Cardiac fibroblast (primary cell): ENCODE measurements at places on chromosomes 3 and 15.

DNA sequence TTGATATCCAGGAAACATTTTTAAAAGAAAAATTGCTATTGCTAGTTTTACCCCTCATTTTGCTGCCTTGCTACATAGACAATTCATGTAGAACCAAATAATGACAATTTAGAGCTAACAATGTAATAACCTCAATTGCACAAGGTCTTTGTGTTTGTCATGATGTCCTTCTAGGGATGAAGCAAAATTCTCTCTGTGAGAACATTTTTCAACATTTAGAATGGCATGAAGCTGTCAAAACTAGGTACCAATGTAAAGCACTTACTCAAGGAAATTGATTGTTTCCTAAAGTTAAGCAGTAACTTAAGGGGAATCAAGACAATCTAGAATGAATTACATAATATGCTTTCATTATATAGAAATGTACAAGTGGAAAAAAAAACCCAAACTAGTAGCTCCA, 7.9 kb upstream of the FGF7 start:
- DNase-seq: peak; percentile 51

- DNase-seq: no peak
Observed at GRCh38 chr3:12136371-12136770, 22.3 kb downstream of the TIMP4 start.

- peak; percentile 33 for DNase-seq
Observed at GRCh38 chr3:36843065-36844051, 79.0 kb upstream of the DCLK3 start.

DNA sequence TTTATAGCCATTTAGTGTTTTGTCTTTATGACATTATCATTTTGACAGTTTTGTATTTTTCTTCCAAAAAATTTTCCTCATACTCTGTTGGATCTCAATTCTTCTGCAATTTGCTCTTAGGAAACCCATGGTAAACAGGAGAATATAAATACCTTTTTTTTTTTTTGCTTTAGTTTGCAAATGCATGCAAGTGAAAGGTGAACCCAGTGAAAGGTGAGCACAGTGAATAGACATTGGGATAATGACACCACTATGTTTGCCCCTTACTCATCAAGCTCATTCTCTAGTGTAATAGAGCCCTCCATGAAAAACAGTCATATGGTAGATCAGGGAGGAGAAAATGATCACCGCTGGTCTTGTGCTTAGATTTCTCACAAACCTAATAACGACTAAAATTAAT, 59.0 kb upstream of the TRPC1 start:
- DNase-seq: no peak

DNA sequence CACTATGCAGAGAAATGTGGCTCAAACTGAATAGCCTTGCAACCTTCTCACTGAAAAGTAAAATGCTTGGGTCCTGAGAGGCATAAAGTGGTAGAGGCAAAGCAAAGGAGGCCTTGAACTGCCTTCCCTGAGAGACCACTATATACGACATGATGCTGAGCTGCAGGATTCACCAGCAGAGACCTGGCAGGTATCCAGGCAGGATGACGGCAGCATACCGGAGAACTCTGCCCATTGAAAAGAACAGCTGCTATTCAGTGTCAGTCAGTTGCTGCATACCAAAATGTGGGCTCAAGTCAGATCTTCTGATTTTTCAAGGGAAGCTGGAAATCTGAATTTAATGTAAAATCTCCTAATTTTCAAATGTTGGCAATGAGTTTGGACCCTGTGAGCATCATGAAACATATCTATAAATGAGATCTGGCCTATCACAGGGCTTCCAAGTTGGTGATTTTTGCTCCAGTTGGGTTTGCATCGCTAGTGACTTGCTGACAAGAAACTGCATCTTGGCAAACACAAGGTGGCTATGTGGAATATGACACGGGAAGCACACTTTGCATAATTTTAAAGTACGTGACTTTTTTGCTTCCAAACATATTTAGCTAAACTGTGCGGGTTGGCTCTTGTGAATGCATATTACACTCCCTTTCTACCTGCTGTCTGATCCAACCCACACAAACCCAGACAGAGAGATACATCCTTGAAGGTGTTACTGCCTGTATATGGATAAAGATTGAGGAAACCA, 529.0 kb downstream of the AGBL1 start:
- peak; percentile 2 for DNase-seq

DNA sequence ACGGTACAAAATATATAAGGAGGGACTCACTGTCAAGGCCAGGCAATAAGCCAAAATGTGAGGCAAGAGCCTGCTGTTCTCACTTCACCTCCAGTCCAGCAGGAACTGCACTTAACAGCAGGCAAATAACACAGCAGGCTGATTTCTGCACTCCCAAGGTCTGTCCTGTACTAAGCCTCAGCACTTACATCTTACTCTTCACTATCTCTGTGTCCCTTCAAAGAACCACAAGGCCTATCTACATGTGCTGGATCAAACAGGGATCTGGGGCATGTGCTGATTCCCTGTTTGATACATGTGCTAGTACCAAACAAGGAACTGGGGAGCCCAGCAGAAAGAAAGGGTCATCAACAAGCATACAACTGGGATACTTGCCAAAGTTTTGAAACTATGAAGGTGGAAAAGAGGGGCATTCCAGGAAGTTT, 22.2 kb downstream of the UACA start:
- DNase-seq: peak; percentile 93

GRCh38 chr15:63191895-63192618, 2.7 kb downstream of the RAB8B start:
- DNase-seq: no peak

GRCh38 chr15:52102463-52102862, 10.1 kb downstream of the BCL2L10 start:
- peak; percentile 86 for DNase-seq

GRCh38 chr15:32649342-32649741, 7.8 kb downstream of the SCG5 start:
- DNase-seq: peak; percentile 47

GRCh38 chr3:64675687-64676247, 12.0 kb downstream of the ADAMTS9 start:
- DNase-seq: no peak

DNA sequence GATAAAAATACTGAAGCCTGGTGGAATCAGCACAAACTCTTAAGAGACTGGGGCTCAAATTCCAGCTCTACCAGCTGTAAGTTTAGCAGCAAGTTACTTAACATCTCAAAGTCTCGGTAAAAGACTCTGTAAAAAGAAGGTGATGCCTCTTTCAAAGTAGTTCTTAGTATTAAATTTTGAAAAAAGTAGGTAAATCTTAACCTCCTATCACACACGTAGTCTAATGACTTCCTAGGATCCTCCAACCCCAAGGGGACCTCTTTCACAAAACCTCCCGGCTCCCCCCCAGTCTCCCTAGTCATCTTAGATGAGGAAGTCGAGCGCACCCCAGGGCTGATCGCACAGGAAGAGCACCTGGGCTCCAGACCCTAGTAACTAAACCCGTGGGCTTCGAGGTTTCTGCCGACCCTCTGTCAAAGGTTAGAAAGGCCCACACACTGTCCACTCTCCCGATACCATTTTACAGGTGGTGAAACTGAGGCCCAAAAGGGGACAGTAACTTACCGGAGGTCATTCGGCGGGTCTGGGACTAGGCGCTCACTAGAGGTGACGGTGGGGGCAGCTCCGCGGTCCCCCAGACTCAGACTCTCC, 427 bp downstream of the MBD4 start:
- DNase-seq: no peak

GRCh38 chr3:88912294-88912877, 195.0 kb upstream of the EPHA3 start:
- DNase-seq: no peak

GRCh38 chr3:7744850-7745249, 756.8 kb upstream of the LMCD1 start:
- DNase-seq: peak; percentile 5

DNA sequence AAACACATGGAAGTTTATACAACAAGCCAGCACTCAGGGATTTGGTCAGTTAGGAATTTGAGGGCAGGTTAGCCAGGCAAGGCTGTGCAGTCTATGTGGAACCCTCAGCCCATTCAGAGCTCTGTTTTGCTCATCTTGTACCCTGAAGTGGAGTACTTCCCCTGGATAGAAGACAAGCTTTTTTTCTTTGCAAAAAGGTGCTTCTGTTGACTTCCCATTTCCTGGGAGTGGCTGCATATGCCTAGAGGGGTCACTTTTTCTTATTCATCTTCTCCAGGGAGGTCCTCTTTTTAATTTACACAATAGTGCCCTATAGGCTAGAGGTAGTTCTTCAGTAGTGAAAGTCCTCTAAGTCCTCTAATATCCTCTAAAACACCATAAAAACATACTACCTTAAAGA, 225.0 kb upstream of the P2RY1 start:
- DNase-seq: no peak

- DNase-seq: peak; percentile 19
Observed at GRCh38 chr15:91471468-91471867, 371.4 kb downstream of the SV2B start.

GRCh38 chr3:135755330-135756105, 210.0 kb upstream of the PPP2R3A start:
- no peak for DNase-seq

DNA sequence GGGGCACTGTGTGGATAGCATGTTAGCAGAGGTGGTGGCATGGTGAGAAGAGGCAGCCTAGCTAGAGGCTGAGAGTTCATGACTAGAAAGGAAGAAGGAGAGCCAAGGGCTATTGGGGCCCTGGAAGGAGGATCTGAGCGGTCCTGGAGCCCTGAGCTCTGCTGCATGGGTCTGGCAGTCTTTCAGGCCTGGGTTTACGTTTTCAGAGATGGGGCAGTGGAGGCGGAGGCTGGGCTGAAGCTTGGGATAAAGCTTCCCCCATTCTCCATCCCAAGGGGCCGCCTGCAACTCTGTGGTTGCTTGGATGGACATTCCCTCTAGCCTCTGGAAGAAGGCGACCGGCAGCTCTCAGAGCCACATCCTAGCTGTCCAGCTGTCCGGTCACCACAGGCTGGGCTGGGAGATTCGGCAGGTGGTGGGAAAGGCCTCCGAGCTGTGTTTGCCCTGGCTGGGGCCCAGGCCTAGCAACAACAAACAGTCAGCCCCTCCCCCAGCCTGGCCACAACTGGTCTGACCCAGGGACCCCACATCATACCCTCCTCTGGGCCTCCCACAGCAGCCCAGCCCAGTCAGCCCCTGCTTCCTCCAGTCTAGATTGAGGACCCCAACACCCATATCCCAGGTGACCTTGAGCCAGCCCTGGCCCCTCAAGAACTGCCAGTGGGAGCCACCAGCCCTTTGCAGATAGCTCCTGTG, 1.8 kb upstream of the SLC38A3 start:
- no peak for DNase-seq

- DNase-seq: peak; percentile 80
Observed at GRCh38 chr3:160486459-160486869, 36.9 kb upstream of the TRIM59 start.

GRCh38 chr3:169624533-169624972, 39.0 kb downstream of the MECOM start:
- DNase-seq: no peak

- DNase-seq: no peak
Observed at GRCh38 chr3:170914212-170914611, 5.8 kb upstream of the EIF5A2 start.

DNA sequence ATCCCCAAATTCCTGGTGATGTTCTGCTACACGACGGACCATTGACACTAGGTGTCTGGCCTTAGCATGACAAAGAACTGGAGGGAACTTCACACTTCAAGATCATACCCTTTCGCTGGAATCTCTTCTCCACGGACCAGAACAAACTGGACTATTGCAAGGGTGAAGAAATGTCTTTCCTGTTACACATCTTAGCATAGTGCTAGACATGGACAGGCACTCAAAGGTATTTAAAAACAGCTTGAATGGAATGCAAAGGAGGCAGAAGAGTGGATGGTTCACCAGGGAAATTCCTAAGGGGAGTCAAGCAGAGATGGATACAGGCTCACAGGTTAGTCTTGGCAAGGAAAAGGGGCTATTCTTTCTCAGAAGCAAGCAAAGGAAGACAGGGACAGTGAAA, 33.5 kb upstream of the PDZRN3 start:
- no peak for DNase-seq

DNA sequence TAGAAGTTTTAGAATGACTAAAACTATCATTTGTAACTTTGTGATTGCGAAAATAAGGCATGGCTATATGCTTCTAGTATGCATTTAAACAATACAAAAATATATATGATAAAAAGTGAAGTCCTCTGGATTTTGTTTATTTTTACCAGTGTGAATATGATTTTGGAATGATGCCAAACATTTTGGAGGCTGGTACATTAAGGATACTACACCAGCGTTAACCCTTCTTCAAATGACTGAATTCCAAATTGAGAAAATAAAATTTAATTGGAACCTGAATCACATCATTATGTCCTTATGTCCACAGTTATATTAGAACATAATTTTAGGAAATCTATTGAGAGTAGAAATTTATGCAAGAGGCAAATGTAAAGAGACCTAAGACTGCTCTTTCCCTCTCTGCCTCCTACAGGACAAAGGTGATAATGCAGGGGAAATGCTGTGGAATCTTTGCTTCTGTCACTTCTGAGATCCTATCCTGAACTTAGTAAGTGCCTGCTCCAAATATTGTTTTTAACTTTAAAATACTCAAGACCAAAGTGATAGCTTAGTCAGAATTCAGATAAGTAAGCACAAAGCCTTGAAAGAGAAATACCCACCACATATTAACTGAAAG, 121.1 kb upstream of the NANOGP8 start:
- DNase-seq: peak; percentile 57

- peak; percentile 17 for DNase-seq
Observed at GRCh38 chr3:124097362-124098131, 105.6 kb upstream of the ROPN1 start.

DNA sequence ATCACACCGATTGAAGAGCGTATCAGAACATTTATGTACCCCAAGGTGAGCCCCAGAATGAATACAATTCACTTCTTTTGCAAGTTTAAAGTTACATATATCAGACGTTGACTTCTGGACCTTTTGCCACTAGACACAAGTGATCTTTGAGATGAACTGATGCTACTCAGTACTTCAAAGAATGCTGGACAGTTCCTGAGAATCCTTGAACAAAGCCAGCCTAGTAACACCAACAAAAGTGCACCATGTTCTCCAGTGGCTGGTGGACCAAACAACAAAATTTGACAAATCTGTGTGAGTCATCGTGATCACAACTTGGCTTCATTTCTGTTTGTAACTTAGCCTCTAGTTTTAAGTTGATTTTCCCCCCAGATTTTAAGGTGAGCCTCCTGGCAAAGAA, 355.7 kb downstream of the SOX2 start:
- no peak for DNase-seq

- DNase-seq: no peak
Observed at GRCh38 chr3:112472691-112473090, 26.6 kb downstream of the BTLA start.

GRCh38 chr15:73950831-73951561, 24.7 kb downstream of the LOXL1 start:
- DNase-seq: peak; percentile 98

- DNase-seq: no peak
Observed at GRCh38 chr3:156661155-156661554, 13.2 kb upstream of the TIPARP start.

DNA sequence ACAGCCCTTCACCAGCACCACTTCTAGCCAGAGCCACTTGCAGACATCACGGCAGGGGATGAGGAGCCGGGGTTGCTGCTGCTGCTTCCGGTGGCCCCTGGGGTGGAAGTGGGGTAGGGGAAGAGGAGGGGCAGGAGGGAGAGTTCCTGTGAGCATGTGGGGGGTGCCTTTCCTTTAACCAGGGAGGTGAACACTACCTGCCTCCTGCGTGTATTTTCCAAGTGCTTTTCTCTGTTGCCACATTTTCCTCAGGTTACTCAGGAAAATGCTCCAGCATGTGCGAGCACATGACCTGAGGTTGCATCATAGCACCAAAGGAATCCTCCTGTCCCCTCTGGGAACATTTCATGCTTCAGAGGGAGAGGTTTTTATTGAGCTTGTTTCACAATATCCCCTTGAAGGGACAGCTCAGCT, 12.2 kb upstream of the SACM1L start:
- DNase-seq: peak; percentile 90
